Forelimb muscle (tissue), 1 donor: ENCODE measurements at places on chromosomes 2 and 18.

- no peak for DNase-seq
These were observed 161.8 kb downstream of the DLGAP1 start for GRCh38 chr18:4293337-4293736.

DNA sequence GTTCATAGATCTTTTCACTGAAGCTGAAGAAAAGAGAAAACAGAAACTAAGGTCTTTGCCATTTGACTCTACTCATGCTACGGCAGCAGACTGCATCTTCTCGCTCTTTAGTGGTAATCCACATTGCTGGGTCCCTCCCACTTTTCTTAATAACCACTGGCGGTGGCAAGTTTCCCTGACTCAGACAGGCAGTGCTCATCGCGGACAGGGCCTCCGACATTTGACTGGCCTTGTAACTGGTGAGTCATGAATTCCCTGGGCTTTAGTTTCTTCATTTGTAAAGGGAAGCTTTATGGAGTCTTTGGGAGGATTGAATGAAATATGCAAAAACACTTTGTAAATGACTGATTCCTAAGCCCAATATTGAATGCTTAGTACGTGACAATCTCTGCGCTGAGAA is 238.2 kb upstream of the RBBP8 start:
- DNase-seq: no peak

DNA sequence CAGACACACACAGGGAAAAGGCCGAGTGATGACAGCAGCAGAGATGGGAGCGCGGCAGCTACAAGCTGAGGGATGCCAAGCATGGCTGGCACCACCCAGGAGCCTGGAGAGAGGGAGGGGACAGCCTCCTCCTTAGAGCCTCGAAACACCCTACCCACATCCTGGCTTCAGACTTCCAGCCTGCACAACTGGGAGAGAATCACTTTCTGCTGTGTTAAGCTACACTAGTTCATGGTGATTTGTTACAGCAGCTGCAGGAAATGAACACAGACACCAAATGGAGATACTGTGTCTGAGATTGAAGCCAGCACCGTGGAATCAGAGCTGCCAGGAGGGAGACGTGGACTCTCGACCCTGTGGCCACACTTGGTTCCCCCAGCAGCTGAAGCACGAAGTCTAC is 27.5 kb upstream of the FOSL2 start:
- DNase-seq: no peak

DNA sequence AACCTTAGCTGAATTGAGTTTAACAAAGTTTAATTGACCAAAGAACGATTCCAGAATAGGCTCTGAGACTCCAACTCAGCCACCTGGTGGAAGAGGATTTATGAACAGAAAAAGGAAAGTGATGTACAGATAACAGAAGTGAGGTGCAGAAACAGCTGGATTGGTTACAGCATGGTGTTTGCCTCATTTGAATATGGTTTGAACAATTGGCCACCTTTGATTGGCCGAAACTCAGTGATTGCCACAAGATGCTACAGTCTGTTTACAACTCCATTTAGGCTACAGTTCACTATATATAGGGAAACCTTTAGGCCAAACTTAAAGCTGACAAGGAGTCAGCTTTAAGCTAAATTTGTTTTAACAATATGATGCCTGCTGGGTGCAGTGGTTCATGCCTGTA is 28.1 kb upstream of the SLC35G4 start:
- no peak for DNase-seq

DNA sequence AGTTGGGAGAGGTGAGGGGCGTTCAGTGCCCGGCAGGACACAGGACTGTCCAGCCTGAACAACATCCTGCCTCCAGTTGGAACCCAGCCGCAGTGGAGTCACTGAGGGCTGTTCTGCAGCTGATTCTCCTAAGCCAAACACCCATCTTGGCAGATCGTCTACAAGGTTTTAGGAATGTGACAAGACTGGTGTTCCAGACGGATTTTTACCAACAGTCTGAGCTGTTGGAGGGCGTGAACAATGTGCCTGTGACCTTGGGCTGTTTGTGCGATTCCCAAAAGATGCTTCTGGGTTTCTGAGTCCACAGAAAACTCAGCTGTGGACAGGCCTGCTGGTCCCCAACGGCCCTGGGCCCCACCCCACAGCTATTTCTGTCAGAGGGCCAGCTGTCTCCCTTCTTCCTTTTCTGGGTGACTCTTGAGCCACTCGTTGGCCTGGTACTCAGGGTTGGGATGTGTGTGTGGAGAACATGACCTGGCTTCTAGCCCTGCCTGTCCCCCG is 5.7 kb downstream of the LRRFIP1 start:
- no peak for DNase-seq

GRCh38 chr2:120305296-120305695 is 40.6 kb upstream of the INHBB start:
- no peak for DNase-seq
